LNCaP clone FGC (cell line): ENCODE measurements at places on chromosomes 4 and X.

- no peak for DNase-seq
These were observed 2.3 kb downstream of the PRRG3 start for GRCh38 chrX:151697522-151697921.

- DNase-seq, result no peak
These were observed 7.9 kb downstream of the EVC2 start for GRCh38 chr4:5700459-5700858.

- DNase-seq, result no peak
These were observed 20.3 kb downstream of the MEPE start for GRCh38 chr4:87853108-87853507.

DNA sequence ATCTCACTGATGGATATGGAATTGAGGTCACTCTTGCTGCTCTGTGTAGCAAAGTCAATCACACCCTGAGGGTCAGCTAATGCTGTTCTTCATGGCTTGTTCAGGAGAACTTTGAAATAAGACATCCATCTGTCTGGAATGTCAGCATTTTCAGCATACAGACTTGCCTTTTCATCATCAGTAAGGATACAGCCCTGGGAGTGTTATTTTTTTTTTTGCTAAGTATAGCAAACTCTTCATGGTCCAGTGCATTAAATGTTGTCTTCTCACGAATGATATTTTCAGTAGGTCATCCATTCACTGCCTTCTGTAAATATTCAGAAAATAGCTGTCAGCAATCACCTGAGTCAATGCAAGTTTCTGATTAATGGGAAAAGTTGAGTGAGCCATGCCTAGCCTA lies 268.8 kb upstream of the SMIM31 start:
- no peak for DNase-seq

DNA sequence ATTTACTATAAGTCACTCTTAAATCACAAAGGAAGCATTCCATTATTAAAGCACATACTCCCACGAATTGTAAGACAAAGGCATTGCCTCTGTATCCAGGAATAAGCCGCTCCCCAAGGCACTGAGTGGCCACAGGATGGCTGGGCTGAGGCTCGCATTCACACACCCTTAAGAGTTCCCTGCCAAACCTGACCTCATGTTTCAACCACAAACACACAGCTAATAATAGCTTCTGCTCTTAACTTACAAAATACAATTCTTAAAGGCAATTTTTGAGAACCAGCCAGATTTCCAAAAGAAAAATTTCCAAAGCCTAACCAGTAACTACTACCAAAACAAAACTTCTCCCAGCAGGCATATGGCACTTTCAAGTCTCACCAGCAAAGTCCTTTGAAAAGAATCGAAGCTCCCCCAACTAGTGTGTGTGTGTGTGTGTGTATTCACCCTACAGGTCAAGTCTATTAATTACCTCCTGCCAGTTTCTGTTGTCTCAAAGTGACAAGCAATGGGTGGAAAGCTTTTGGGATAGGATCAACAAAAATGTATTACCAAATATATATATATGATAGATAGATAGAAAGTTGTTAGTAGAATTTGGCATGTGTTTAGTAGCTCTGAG lies 36.0 kb downstream of the ARHGAP6 start:
- DNase-seq, result no peak

DNA sequence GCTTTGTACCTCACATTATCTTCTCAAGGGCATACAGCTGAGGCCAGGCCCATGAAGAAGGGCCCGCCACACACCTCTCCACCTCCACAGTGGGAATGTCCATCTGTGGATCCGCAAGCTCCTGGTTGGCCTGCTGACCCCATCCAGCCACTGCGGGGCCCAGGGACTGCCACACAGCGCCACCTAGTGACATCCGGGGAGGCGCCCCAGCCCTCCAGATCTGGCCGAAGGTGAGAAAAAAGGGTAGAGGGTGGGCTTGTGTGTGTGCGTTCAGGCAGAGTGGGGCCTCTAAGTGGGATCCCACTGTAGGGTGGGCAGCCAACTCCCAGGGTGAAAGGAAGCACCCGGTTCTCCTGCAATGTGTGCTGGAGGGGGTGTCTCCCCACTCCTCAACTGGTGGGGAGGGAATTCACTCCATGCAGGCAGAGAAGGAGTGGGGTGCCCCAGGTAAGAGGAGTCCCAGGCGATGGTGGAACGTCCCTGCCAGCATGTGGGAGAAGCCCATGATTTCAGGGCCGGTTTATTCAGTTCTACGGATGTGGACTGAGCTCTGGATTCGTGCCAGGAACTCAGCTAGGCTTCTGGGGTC lies 117.3 kb downstream of the ENPP6 start:
- no peak for DNase-seq

- DNase-seq, result no peak
These were observed 13.7 kb downstream of the WDFY3 start for GRCh38 chr4:84952776-84953175.

- DNase-seq, result no peak
These were observed 22.8 kb downstream of the USP9X start for GRCh38 chrX:41108007-41108406.

DNA sequence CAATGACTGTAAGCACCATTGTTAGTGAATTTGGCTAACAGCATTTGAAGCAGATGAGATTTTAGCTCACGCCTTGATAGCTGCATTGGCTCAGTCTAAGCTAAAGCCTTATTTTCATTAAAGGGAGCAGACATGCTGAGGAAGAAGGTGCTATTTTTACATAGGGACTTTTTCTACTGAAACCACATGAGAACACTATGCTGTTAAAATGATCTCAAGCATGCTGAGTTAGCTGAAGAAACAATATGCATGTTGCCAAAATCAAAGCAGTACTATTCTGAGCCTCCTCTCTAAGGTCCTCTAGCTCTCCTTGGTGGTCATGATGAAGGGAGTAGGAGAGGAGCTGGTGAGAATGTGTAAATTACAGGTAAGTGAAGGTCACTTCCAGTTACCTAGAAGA lies 134.4 kb upstream of the JADE1 start:
- no peak for DNase-seq

DNA sequence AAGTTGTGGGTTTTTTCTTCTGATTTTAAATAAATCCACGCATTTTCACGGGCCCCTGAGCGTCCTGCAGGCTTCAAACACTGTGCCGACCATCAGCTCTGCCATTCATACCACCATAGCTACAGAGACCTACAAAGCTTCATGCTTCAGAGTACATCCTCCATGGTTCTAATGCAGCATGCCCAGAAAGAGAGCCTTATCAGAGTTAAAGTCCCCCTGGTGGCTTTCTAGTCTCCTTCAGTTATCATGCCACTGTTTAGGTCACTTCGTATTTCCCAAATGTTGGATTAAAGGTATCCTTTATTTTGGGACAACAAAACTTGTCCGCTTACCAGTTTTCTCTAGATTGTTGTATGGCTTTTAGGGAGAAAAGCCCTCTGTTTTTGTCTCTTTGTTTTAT lies 66.7 kb upstream of the VCX2 start:
- no peak for DNase-seq

DNA sequence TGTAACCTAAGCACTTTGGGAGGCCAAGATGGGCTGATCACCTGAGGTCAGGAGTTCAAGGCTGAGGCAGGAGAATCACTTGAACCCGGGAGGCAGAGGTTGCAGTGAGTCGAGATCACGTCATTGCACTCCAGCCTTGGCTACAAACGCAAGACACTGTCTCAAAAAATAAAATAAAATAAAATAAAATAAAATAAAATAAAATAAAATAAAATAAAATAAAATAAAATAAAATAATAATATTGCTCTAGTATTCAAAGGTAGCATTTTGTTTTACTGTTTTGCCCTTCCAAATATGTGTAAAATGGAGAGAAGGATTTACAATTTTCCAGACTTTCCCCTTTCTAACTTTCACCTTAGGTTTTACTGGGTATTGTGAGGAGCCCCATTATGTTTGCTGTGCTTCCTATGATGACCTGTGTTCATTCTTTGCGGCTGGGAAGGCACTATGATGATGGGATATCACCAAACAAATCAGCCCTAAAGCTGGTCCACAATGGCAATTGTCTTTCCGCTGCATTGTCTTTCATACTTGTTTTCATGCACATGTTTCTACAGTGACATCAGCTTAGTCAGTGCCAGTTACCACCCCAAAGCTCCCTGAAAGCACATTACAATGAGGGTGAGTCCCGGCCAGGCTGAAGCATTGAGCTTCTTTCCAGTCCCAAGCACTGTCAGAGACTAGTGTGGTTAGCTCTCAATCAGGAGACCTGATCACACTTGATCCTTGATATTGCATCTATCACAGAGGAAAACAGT lies 50.8 kb downstream of the DTHD1 start:
- no peak for DNase-seq

DNA sequence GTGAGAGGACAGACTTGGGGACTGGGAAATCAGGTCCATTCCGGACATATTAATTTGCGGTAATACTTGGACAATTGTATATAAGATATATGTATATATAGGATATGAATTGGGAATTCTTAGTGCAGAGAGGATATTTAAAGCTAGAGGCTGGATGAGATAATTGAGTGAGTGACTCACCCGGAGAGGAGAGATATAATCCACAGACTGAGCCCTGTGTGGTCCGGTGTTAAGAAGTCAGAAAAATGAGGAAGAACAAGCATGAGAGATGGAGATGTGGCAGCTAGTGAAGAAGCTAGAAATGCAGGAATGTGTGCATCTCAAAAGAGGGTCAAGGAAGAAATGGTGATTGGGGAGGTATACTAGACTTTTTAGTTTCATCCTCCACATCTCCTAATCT lies 336.2 kb downstream of the SLC7A11 start:
- no peak for DNase-seq

DNA sequence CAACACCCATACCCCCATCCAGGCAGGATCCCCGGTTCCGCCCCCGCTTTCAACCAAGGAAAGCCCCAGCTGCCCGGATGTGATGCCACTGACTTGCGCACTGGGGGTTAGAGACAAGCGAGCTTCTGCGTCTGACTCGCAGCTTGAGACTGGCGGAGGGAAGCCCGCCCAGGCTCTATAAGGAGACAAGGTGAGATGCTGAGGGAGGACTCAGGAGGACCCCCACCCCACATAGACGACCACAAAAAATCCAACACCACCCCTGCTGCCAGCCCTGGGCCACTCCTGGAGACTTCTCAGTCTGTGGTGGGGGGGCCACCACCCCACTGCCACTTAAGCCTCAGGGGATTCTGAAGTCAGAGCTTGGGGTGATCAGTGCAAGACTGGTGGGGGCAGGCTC lies at the start of gene MAGEA4:
Gene MAGEA4, plus strand, starts transcription at position 110 of the 400 bp plus-strand sequence. CDS start 10,776 bp downstream, outside the sequence.
- no peak for DNase-seq

GRCh38 chrX:46208225-46208854 lies 336.9 kb downstream of the ZNF674 start:
- no peak for DNase-seq

DNA sequence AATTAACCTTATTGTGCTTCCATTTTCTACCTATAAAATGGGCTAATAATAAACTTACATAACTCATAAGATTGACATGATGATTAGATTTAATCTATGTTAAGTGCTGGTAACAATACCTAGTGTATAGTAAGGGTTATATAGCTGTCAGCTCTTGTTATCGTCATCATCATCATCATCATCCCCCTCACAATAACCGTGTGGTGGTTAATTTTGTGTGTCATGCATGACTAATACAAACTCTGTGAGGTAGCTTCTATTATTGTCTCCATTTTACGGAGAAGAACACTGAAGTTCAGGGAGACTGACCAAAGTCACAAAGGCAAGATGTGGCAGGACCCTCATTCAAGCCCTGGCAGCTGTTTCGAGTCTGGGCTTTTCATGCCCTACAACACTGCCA lies 211.3 kb downstream of the PALLD start:
- DNase-seq, result no peak

DNA sequence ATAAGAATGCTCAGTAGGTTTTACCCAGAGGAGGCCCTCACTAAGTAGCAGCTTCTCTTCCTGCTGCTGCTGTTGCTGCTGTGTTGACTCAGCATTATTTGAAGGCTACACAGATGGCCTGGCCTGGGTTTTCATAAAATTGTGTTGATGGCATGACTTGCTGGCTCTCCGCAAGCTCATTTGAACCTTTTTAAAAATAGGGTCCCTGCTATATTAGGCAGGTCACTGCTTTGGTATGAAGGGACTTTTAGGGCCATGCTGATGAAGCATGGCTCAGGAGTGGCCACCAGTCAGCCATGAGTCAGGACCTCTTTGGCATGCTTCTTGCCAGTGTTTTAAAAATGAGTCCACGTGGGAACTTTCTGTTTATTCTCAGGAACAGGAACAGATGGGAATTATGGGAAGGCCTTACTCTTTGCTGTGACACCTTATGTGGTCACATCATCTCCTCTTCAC lies 128.7 kb downstream of the MID1IP1 start:
- no peak for DNase-seq

- DNase-seq, result no peak
These were observed 58.6 kb upstream of the DCTD start for GRCh38 chr4:182975806-182976205.

GRCh38 chr4:72286185-72286584 lies 254.4 kb downstream of the NPFFR2 start:
- DNase-seq, result peak; percentile 27

DNA sequence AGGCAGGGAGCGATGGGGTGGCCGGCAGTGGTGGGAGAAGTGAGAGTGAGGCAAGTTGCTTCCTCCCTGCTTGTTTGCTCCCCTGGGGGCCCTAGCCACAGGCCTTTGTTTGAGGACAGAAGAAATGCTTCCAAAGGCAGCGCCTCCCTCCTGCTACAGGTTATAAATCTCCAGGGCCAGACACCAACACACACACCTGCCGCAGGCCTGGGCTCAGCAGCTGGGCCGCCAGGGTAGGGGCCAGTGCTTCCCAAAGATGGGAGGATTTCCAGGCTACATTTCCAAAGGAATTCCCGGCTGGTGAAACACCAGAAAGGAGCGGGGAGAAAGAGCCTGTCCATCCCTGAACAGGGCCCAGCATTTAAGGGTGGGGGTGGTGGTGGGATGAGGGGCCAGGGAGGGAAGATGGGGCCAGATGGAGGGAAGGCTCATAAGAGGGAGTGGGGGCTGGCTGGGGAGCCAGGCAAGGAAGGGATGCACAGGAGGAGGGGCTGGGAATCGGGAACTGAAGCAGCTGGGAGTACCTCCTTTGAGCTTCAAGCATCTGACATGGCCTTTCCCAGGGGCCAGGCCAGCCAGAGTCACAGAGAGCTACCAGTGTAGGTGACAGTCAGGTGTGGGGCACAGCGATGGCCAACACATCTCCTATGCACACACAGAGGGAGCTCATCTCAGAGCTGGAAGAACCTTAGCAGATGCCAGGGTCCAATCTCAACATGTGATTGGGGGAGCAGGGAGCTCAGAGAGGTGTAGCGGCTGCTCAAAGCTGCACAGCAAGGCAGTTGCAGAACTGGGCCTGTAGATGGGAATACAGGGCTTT lies 143.9 kb downstream of the PJA1 start:
- no peak for DNase-seq
